Naive thymus-derived CD8-positive, alpha-beta T cell (primary cell): ENCODE measurements at places on chromosomes 4 and X.
A peak's percentile ranks its signal among the peaks of the same experiment; 100 is the strongest.

DNA sequence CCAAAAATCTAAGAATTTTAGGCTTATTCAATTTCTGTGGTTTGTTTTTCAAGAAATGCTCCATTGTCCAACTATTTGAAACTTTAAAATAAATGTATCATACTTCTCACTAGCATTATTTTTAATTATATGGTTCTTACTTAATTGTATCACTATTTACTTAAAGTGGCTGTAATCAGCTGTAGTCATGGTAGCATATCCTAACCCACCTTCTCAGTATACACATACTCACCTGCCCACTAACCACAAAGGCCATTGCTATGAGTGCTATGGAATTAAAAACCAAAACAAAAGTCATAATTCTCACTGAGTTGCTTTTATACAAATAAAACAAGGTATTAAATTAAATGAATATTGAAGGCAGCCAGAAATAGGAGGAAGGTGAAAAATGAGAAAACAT lies 5.0 kb downstream of the FBXO8 start:
- DNase-seq: no peak

- no peak for DNase-seq
These were observed 28.0 kb downstream of the PDHA2 start for GRCh38 chr4:95867919-95868318.

DNA sequence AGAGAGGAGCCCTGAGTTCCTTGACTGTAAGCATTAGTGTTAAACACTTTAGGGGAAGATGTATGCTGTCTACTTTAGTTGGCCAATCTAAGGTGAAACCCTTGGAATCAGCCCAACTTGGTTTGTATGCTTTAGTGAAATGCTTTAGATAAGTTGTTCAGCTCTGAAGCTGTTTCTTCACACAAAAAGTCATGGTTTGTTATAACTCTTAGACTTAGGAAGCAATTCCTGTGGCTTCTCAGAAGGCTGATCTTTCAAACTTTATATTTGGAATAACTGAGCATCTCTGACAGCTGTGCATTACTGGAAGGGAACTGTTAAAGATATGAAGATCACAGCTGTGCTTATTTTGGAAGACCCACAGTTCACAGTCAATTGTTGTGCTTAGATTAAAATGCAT lies 714.1 kb downstream of the FAT4 start:
- no peak for DNase-seq

- DNase-seq: no peak
These were observed 6.4 kb upstream of the GSX2 start for GRCh38 chr4:54093324-54094240.

DNA sequence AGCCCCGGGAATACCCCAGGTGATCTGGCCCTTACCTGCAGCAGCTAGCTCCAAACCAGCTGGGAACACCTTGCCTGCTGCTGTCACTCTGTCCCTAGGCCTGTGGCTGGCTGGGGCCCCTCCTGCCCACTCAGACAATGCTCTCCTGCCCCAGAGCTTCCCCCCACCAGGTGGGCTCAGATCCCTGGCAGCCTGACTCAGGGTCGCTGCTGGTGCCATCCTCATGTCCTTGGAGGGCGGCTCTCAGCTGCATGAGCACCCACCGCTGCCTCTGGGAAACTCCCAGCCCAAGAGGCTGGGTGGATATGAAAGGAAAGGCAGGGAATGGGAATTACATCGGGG lies 15.8 kb downstream of the C4orf50 start:
- DNase-seq: no peak

- no peak for DNase-seq
These were observed 9.9 kb upstream of the AKAP14 start for GRCh38 chrX:119885554-119886428.

- DNase-seq: no peak
These were observed 15.3 kb downstream of the CCNG2 start for GRCh38 chr4:77172336-77172735.

DNA sequence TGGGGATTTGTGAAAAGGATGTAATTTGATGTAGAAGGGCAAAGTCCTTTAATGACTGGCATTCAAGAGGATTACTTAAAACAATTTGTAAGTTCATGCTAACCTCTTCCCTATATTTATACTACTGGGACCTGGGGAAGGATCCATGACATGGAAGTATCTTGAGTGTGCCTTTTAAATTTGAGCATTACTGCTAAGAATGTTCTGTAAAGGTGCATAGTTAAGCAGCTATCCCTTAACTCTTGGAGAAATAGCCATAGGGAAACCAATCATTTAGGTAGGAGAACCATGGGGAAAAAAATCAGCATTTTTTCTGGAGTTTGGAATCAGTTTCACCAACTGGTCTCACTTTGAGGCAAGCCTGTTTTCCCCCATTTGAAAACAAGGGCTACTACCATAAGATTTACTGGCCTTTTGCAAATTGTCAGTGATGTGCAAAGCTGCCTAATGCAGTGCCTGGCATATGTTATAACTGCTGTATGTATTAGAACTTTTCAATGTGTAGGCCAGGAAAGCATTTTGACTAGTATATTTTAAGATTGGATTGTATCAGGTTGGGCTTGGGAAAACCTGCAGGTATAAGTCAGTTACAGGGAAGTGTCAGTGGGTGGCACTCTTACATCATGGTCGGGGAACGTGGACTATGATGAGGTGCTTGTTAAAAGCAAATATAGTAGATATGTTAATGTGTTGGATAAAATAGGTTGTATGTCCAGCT lies 72.1 kb downstream of the PRSS12 start:
- DNase-seq: peak; percentile 16

DNA sequence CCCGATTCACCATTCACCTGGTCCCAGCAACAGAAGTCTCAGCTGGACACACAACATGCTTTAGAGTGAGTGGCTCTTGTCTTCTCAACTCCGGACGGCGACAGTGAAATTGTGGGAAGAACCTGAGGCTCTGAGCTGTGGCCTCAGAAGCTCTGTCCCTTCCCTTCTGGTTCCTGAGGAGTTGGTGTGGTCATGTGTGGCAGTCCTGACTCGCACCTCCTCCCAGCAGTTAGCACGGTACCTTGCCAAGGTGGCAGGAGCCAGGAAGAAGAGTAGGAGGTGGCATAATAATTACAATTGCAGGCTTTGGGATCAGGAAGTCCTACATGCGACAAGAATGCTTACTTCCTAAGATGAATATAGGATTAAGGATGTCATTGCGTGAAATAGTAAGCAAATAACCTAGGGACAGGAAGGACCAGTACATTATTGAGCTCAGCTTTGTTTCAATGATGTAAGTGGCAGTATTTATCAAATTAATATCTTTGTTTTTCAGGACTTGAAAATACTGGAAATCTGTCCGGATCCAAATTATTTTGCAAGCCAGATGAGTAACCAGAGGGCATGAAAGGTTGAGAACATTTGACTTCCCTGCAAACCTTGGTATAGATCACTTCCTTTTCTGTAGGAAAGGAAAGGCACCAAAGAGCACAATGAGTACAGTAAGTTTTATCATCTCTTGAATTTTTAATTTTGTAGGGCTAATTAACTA lies 21.1 kb downstream of the RNF4 start:
- DNase-seq: no peak

DNA sequence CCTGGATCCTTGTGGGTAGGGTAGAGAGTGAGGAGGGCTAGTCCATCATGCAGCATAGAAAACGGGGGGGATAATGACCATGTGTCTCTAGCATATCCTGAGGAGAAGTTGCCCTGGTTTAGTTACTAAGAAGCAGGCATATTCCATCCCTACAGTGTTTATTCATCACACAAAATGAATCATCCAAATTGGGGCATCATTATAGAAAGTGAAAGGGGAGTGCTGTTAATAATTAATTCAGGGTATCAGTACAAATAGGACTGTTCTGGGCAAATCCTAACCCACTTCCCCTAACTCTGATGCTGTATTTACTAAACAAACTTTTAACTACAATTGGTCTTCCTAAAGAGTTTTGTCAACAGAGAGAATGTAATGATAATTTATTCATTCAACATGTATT lies 281.1 kb upstream of the ARX start:
- no peak for DNase-seq

GRCh38 chr4:35342833-35343232 lies 901.5 kb downstream of the ARAP2 start:
- DNase-seq: no peak

- no peak for DNase-seq
These were observed 36.9 kb downstream of the ENPEP start for GRCh38 chr4:110512901-110513300.

DNA sequence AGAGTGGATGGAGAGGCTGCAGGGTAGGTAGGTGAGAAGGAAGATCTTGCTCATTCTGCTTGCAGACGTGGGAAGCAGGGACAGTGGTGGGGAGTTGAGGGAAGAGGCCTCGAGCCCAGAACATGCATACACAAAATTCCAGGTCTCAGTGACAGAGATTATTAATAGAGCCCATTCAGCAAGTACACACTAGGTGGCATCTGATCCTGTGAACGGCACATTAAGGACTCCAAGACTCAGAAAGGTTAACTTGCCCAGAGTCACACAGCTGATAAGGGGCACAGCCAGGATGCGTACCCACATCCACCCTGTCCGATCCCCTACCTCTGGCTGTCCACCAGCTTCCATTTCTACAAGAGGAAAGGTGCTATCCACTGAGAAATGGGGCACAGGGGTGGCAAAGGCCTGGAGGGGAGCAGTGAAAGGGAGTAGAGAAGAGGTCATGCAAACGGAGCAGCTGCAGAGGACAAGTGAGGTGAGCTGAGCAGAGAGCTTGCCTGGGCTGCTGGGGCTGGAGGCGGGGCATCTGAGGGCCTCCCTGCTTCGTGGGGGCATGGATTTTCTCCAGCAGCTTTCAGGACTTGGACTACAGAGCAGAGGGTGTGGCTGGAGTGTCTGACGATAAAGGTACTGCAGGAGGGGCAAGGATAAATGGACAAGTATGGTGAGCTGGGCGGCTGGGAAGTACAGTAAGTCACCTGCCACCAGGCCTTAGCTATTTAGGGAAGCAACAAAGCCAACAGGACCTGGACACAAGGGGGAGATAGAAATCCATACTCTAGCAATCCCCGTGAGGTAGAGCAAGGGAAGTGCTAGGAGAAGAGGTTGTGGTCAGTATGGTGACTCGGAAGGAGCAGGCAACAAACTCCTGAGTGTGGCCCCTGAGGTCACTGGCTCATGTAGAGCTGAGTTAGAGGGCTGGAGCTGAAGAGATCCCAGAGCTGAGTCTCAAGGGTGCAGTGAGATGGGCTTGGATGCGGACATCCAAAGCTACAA lies 11.2 kb downstream of the IDS start:
- DNase-seq: no peak

GRCh38 chr4:107619731-107620130 lies 100.3 kb downstream of the PAPSS1 start:
- no peak for DNase-seq

DNA sequence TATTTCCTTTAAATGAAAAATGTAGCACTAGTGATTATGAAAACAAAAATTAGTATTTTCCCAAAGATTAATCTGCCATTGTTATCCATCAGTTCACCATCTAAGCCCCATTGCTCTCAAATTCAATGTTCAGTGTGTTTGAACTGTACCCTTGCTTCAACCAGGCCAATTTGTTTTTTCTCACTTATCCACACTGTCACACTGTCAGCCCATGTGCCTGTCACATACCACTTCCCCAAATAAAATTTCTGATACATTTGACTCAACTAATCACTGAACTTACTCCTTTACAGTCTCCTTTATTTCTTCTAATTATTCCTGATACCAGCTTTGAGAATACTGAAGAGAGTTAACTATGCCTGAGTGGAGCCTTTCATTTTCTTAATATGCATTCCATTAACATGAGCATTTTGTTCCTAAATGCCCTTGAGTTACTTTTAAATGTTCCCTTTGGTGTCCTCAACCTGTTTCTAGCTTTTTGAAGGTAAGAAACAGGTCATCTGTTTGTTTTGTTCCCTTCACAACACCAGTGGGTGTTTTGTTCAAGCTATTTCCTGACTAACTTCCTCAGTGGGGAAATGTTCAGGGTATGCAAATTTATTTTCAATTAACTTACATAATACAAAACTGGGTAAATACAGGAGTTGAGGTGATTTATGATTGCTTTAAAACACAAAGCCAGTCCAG lies 117.1 kb downstream of the RPA4 start:
- no peak for DNase-seq

DNA sequence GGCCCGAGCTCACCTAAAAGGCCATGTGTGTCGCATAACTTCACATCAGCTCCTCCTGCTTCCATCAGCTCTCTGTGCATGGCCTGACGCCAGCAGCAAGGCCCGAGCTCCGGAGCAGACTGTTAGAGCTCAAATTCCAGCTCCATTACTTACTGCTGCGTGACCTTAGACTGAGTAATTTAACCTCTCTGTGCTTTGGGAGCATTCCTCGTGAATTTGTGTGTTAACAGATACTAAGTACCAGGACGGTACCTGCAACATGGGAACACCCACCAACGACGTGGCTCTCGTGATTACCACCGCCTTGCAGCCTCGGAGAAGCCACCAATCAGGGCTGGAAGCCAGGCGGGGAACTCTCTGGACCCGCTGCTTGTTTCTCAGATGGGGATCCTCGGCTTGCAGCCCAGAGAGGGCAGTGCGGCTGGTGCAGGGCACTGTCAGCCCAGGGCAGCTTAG lies 12.9 kb downstream of the LETM1 start:
- no peak for DNase-seq

DNA sequence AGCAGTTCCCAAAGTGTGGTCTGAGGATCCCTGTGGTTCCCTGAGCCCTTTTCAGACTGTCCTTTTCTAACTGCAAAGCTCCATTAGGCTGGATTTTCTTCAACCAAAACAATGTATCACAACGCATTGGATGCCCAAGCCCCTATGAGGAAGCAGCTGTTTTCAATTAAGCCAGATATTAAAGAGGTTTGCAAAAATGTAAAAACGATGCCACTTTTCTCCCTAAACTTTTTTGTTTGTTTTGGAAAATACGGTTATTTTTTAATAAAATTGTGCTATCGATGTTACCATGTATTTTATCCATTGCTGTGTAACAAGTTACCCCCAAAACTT lies 170.4 kb upstream of the BCOR start:
- DNase-seq: no peak

- DNase-seq: no peak
These were observed 131.9 kb downstream of the TBC1D19 start for GRCh38 chr4:26715636-26716242.

DNA sequence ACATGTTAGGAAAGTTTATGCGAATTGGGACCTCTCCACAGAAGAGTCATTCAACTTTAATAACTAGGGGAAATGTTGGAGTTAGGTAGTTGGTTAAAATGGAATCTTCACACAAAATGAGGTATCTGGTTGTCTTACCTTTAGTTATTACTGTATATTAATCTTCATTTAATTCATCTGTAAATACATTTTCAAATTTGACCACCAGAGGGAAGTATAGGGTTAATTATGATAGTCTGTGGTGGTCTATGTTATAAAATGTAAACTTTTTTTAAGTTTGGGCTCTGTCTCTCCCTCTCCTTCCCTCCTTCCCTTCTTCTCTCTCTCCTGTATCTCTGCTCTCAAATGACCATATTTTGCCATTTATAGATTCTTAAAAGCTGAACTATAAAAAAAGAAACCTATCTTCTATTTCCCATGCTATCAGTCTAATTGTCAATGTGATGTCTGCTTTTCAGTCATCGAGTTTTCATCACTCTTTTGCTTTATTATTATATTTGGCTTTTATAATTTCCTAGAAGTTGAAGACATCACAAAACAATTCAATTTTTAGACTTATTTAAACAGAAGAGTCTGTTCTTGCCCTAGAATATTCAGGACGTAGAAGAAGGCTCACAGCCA lies 49.8 kb downstream of the TMEM144 start:
- DNase-seq: no peak

- DNase-seq: no peak
These were observed 31.3 kb downstream of the EMCN start for GRCh38 chr4:100486496-100486895.
